ENCODE measurements at places on chromosomes 1 and 21.

- H3K27ac ChIP-seq: no peak overlapping the region
- no peak for DNase-seq
- H3K36me3 ChIP-seq: no peaks in the 10 kb centered on the region
- H3K4me1 ChIP-seq: no peaks in the 10 kb centered on the region
- no peak overlapping the region for H3K4me3 ChIP-seq
- no peaks in the 10 kb centered on the region for H3K27me3 ChIP-seq
These were observed 25.1 kb upstream of the PLEKHA6 start for GRCh38 chr1:204384636-204385352.

- no peaks in the 10 kb centered on the region for H3K36me3 ChIP-seq
- H3K27ac ChIP-seq: no peak overlapping the region
- no peak overlapping the region for H3K4me3 ChIP-seq
- H3K4me1 ChIP-seq: no peaks in the 10 kb centered on the region
- DNase-seq: no peak
- H3K27me3 ChIP-seq: no peaks in the 10 kb centered on the region
These were observed 72.4 kb downstream of the CASZ1 start for GRCh38 chr1:10724052-10724494.

GRCh38 chr1:62720946-62721554, 32.9 kb upstream of the DOCK7 start:
- no peaks in the 10 kb centered on the region for H3K36me3 ChIP-seq
- no peaks in the 10 kb centered on the region for H3K4me1 ChIP-seq
- H3K4me3 ChIP-seq: no peak overlapping the region
- no peak overlapping the region for H3K27ac ChIP-seq
- DNase-seq: no peak

- no peaks in the 10 kb centered on the region for H3K36me3 ChIP-seq
- no peak overlapping the region for H3K4me3 ChIP-seq
These were observed 35.2 kb downstream of the SPEN start for GRCh38 chr1:15882665-15883064.

GRCh38 chr1:41664861-41665640, 180.6 kb upstream of the EDN2 start:
- H3K27ac ChIP-seq: no peak overlapping the region
- no peaks in the 10 kb centered on the region for H3K27me3 ChIP-seq
- no peaks in the 10 kb centered on the region for H3K36me3 ChIP-seq
- no peak overlapping the region for H3K4me3 ChIP-seq
- peaks cover 53% of the 10 kb centered on the region for H3K4me1 ChIP-seq
- no peak for DNase-seq

GRCh38 chr1:4407851-4408250, 246.6 kb upstream of the AJAP1 start:
- DNase-seq: no peak
- no peak overlapping the region for H3K27ac ChIP-seq
- H3K36me3 ChIP-seq: no peaks in the 10 kb centered on the region
- H3K4me3 ChIP-seq: no peak overlapping the region

- H3K36me3 ChIP-seq: no peaks in the 10 kb centered on the region
- H3K4me3 ChIP-seq: no peak overlapping the region
- H3K27ac ChIP-seq: no peak overlapping the region
- H3K27me3 ChIP-seq: no peaks in the 10 kb centered on the region
These were observed 92.4 kb downstream of the EIF4G3 start for GRCh38 chr1:21084111-21084810.

- no peak for DNase-seq
- H3K27me3 ChIP-seq: peaks cover 31% of the 10 kb centered on the region
- H3K36me3 ChIP-seq: no peaks in the 10 kb centered on the region
- no peak within 1 kb of the TSS for H3K27ac ChIP-seq
- no peaks in the 10 kb centered on the region for H3K4me1 ChIP-seq
These were observed at the start of gene KCND3 for GRCh38 chr1:111989531-111990025. TSS of gene KCND3 (minus strand) at chr1:111989668.

DNA sequence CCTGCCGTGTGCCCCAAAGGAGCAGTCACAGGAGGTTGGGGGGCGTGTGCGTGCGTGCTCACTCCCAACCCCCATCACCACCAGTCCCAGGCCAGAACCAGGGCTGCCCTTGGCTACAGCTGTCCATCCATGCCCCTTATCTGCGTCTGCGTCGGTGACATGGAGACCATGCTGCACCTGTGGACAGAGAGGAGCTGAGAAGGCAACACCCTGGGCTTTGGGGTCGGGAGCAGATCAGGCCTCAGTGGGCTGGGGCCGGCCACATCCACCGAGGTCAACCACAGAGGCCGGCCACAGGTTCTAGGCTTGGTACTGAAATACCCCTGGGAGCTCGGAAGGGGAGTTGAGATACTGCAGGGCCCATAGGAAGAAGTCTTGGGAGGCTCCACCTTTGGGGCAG, 23.5 kb downstream of the COL6A1 start:
- no peak overlapping the region for H3K27ac ChIP-seq
- H3K4me1 ChIP-seq: no peaks in the 10 kb centered on the region
- no peak overlapping the region for H3K4me3 ChIP-seq
